ENCODE measurements at places on chromosomes 11 and 22.

- DNase-seq: no peak
Measured at GRCh38 chr22:41642331-41643110, 21.4 kb downstream of the XRCC6 start.

- no peak for DNase-seq
Measured at GRCh38 chr22:22521631-22522030, 1.6 kb upstream of the ZNF280A start.

GRCh38 chr11:67376063-67376820 lies 2.8 kb upstream of the CLCF1 start:
- no peak for DNase-seq

GRCh38 chr11:71418643-71419042 lies 29.6 kb downstream of the DHCR7 start:
- no peak for DNase-seq

- no peak for DNase-seq
Measured at GRCh38 chr22:40535642-40536041, 100.9 kb downstream of the MRTFA start.

- DNase-seq: no peak
Measured at GRCh38 chr22:41833369-41834004, 582 bp downstream of the SREBF2 start.

DNA sequence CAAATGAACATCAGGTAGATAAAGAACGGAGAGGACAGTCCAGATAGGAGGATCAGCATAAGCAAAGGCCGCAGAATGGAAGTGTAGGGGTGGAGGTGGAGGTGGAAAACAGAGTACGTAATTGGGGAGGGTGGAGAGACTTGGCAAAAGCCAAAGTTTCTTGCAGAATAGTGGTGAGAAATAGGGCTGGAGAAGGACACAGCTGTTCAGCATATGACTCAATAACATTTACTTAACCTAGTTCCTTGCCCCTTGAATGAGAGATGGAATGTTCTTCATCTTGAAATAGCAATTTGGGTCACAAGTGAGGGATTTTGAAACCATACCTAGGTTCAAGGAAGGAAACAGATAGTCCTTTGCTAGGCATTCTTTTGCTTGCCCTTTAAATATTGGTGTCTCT lies 235.9 kb upstream of the ARHGAP20 start:
- DNase-seq: no peak

DNA sequence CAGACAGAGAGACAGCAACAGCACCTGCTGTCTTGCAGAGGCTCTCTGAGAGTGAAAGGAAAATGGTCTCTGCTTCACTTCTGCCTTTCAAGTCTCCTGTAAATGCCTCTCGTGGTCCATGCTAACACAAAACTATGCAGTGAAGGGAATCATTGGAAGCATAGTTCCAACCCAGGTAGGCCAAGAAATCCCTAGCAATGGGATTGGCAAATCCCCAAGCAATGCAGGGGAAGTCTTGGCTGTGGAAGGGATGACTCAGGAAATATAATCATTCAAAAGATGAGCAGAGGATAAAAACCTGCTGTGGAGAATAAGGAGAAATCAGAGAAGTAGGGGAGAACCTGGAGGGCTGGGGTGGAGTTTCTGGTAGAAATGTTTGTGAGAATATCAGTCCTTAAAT lies 216.1 kb upstream of the ZBED5 start:
- no peak for DNase-seq

- no peak for DNase-seq
Measured at GRCh38 chr11:74633406-74634393, 41.3 kb downstream of the POLD3 start.

DNA sequence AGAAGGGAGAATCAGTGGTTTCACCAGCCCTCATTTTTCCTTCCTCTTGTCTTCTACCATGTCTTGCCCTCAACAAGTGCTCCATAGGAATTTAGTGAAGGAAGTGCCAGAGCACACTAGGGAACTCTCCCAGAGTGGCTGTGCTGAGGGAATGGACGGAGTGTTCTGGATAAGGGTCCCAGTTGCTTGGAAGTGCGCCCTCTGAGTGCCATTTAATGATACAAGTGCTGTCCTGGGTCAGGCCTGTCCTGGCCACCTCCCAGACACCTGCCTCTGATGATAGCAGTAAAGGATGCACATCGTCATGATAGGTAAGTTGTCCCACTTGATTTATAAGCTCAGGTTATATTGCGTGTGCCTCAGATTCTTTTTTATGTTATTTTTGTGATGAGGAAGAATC lies 5.1 kb downstream of the PANX1 start:
- DNase-seq: no peak

Data from left colon (tissue), 2 donors.